ENCODE measurements at places on chromosomes 16 and 17. TPM values are rescaled to one million over a fixed set of nuclear protein-coding genes. Genes with fewer than 3 reads are reported as not detected.

The HSD17B2 gene
- not detected for total RNA-seq

The CD300C gene
- total RNA-seq = not detected

The CCNF gene
- total RNA-seq = 8.0 TPM

The ZPBP2 gene
- not detected for total RNA-seq

The HS3ST3A1 gene
- 7.5 TPM for total RNA-seq

The ATP2A1 gene
- total RNA-seq = 0.64 TPM

The B9D1 gene
- total RNA-seq = 16.5 TPM

The DOC2B gene
- total RNA-seq = 0.10 TPM

The HIGD1B gene
- total RNA-seq = not detected

The CCL14 gene
- total RNA-seq = not detected

The TNFRSF13B gene
- total RNA-seq = not detected

The ICAM2 gene
- total RNA-seq = not detected

The TERB1 gene
- total RNA-seq = 0.18 TPM

The MYOCD gene
- 13.7 TPM for total RNA-seq

The TMEM11 gene
- total RNA-seq = 20.4 TPM

The HOXB9 gene
- not detected for total RNA-seq

The KIF2B gene
- total RNA-seq = not detected

The TMEM88 gene
- 3.4 TPM for total RNA-seq

The TBX6 gene
- 0.75 TPM for total RNA-seq

The CES3 gene
- 0.24 TPM for total RNA-seq

The BRICD5 gene
- 10.1 TPM for total RNA-seq

The EVPLL gene
- total RNA-seq = not detected

The OR4D2 gene
- total RNA-seq = not detected

The TMED6 gene
- total RNA-seq = 0.94 TPM

The GH2 gene
- total RNA-seq = not detected

The SOCS7 gene
- total RNA-seq = 17.3 TPM

The CHTF8 gene
- 91.7 TPM for total RNA-seq

The SLC16A11 gene
- 0.75 TPM for total RNA-seq

The C16orf89 gene
- not detected for total RNA-seq

The SLC52A1 gene
- total RNA-seq = not detected

The ALDH3A1 gene
- 1.6 TPM for total RNA-seq

The CA4 gene
- not detected for total RNA-seq

The WNT3 gene
- total RNA-seq = 2.4 TPM

The UBFD1 gene
- total RNA-seq = 92.1 TPM

The LHX1 gene
- not detected for total RNA-seq

The CACNG3 gene
- total RNA-seq = not detected

The LCAT gene
- 36.9 TPM for total RNA-seq

The CHAD gene
- not detected for total RNA-seq

The CACNG5 gene
- not detected for total RNA-seq

The TTC19 gene
- total RNA-seq = 35.9 TPM

The ITGB3 gene
- total RNA-seq = 2.5 TPM

The APOBR gene
- not detected for total RNA-seq

The C1QTNF1 gene
- total RNA-seq = 203 TPM

The PSME3 gene
- total RNA-seq = 111 TPM

The STH gene
- not detected for total RNA-seq

The NPIPB2 gene
- 19.7 TPM for total RNA-seq

The PLA2G10 gene
- total RNA-seq = not detected

The ABCA10 gene
- 1.8 TPM for total RNA-seq

The CARHSP1 gene
- 69.6 TPM for total RNA-seq

The CHST5 gene
- total RNA-seq = 0.27 TPM

The MSLN gene
- 0.19 TPM for total RNA-seq

The TSPAN10 gene
- 1.1 TPM for total RNA-seq

The PTGES3L gene
- 0.35 TPM for total RNA-seq

The CACNG1 gene
- not detected for total RNA-seq

Measured in osteocyte (in vitro differentiated cells).